Effector CD4-positive, alpha-beta T cell (primary cell): ENCODE measurements at places on chromosomes 12 and 14.

DNA sequence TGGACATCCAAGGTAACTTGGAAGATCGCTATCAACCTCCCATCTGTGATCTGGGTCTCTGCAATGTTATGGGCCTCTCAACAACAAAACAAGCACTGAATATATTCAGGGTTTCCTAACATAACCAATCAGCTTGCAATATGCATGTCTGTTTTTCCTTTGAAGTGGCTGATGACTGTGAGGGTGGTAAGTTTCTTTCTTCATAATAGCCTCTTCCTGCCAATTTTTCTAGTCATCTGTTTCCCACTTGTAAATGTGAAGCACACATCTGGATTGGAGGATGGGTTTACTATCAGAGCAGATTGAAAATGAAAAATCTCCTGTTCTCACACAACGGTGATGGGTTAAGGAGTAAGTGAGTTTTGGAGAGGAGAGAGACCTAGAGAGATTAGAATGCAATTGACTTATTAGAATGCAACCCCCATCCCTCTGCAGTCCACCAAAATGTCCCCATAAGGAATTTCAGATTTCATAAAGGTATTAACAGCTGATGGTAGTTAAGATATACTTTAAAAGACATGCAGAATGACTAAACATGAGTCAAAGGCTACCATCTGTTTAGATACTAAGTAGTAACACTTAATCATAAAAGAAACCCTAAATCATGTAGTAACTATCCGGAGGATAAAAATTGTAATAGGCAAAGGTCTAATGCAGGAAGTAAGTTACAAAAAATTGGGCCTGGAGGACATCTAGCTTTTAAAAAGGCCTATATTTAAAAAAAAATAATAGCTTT lies 58.4 kb upstream of the SAV1 start:
- no peak for DNase-seq

DNA sequence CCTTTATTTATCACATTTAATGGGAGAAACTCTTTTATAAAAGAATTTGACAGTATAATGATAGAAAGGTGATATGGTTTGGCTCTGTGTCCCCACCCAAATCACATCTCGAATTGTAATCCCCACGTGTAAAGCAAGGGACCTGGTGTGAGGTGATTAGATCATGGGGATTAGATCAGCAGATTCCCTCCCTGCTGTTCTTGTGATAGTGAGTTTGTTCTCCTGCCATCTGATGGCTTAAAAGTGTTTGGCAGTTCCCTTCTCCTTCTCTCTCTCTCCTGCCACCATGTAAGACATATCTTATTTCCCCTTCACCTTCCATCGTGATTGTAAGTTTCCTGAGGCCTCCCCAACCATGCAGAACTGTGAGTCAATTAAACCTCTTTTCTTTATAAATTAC lies 1110.3 kb downstream of the FLRT2 start:
- DNase-seq: no peak

GRCh38 chr14:68921666-68922065 lies 57.4 kb downstream of the ACTN1 start:
- no peak for DNase-seq

- DNase-seq: no peak
Observed at GRCh38 chr14:101207897-101208296, 304.4 kb upstream of the RTL1 start.

GRCh38 chr14:22070119-22070982 lies 396.7 kb upstream of the OR4E1 start:
- peak; percentile 26 for DNase-seq

DNA sequence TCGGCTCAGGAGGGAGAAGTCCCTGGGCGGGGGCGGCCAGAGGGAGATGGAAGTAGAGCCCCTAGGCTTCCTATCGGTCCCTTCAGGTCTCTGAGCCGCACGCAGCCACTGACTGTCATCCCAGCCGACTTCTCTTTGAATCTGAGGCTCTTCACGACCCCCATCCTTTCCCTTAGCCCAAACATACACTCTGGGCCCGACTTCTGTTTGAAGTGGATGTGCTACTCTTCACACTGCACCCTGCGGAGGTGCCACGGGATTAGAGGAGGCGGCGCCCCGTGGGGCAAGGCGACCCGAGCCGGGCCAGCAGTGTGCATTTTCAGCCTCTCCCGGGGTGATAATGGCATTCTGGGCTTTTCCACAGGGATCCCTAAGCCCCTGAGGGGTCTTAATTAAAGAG lies 6.0 kb upstream of the DACT1 start:
- no peak for DNase-seq

DNA sequence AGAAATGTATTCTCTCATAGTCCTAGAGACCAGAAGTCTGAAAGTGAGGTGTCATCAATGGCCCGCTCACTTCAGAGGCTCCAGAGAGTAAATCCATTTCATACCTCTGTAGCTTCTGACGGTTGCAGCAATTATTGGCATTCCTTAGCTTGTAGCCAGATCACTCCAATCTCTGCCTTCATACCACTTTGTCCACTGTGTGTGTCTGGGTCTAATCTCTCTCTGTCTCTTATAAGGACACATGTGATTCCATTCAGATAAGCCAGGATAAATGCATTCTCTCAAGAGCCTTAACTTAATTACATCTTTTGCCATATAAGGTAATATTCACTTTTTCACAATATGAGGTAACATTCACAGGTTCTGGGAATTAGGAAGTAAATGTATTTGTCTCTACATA lies 365.7 kb downstream of the GXYLT1 start:
- no peak for DNase-seq

GRCh38 chr14:44736326-44736725 lies 225.4 kb downstream of the KLHL28 start:
- DNase-seq: no peak
